Astrocyte (in vitro differentiated cells and primary cell): ENCODE measurements at places on chromosomes 2 and 18. TPM values are rescaled to one million over a fixed set of nuclear protein-coding genes. Genes with fewer than 3 reads are reported as not detected.

GRCh38 chr2:66041902-66042657, 392.8 kb upstream of the MEIS1 start:
- peak; percentile 8 for DNase-seq

DNA sequence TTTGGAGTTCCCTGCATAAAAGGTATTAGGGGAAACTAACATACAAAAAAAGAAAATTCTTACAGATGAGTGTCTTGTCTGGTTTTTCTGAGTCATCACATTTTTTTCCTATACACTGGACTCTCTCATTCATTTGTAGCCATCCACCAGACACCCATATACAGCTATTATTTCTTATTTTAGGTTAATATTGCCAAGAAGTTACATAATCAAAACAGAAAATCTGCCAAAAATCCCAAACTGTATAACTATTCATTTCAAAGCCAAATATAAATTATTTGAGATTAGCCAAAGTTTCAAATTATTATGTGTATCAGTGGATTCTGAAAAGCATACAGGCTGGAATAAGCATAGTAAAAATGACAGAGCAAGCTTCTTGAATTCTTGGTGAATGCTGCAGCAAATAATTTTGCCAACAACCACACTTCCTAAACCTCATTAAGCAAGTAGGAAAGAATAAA, 191.2 kb downstream of the NCKAP5 start:
- DNase-seq: peak; percentile 87

DNA sequence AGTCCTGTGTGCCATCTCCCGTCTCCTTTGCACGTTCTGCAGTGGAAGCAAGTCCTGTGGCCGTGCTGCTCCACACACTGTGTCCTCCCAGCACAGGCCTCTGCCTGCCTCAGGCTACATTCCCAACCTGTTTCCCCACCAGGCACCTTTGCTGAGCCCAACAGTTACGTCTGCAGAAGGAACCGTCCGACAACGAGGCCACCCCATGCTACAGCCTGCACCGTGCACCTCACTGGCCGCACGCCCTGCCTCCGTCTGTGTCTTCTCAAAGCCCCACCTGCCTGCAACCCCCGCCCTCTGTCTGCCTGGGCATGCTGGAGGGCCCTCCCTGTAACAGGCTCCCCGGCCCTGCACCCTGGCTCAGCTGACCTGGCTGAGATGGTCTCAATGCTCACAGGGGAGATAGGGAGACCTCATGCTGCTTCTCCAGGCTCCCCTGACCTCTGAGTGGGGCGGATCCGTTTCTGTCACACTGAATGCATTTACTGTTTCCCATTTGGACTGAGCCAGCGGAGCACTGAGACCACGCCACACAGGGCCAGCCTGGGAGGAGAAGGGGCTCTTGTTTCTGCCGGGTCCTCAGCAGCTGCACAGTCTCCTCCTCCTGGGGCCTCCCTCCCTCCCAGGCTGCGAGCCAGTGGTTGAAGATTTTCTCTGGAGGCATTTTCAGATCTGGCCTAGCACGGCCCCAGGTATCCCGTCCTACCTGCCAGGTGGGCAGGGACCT, 109.1 kb upstream of the OTOS start:
- DNase-seq: no peak

DNA sequence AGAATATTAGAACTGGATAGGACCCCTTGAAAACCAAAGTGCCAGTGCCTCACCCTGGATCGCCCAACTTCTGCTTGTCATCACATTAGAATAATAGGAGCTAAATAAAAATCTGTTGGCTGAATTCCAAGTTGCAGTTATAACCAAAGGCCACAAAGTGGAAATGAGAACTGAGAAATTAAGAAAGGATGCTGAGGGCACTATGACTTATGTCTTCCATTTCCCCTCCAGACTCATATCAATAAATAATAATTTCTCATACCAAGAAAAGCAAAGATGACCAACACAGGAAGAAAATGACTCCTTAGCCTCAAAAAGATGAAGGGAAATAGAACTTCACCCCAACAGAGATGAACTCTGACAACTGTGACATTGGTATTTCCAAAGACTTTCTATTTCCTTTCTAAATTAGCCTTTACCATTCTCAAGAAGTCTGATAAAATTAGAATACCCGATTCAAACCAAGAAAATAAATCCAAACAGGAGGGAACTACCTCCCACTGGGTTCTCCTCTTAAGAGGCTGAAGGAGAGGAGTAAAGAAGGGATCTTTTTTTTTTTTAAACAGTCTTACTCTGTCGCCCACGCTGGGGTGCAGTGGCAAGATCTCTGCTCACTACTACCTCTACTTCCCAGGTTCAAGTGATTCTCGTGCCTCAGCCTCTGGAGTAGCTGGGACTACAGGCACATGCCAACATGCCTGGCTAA, 46.5 kb upstream of the EPG5 start:
- DNase-seq: no peak

- peak; percentile 76 for DNase-seq
These were observed 445.6 kb downstream of the RND3 start for GRCh38 chr2:150041722-150042425.

- no peak for DNase-seq
These were observed 77.2 kb downstream of the ADD2 start for GRCh38 chr2:70690846-70691245.

- DNase-seq: no peak
These were observed 152.2 kb downstream of the INHBB start for GRCh38 chr2:120498121-120498520.

DNA sequence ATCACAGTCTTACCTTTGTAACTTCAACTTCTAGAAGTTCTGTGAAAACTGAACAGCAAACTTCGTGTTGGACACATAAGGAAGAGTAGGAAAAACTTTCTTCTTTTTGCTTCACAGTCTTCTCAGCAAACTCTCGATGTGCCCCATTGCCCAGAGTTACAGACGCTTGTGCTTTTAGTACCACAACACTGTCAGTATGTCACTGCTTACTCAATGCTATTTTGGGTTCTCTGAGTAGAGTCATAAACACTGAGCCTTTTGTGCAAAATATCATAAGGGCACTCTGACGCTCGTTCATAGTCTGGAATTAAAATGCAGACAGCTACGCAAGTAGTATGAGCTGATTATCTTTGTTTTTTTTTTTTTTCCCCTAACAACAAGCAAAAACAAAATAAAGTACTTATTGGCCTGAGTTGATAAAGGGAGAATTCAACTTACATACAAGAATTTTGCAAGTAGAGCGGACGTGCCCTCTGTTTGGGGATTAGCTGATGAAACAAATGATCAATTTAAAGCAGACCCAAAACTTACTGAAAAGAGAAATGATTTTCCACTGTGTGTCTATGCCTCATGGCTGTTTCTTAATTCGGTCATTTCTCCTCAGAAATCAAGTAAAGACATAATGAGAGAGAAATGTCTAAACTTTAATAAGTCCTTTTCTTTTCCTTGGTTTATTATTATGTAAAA, at the start of gene CDH19:
Gene CDH19 (minus strand): TSS at position 150 of the 687 bp plus-strand sequence. CDS start 31,886 bp downstream, outside the sequence.
- DNase-seq: no peak

GRCh38 chr2:152580714-152581113, 136.5 kb downstream of the PRPF40A start:
- no peak for DNase-seq

DNA sequence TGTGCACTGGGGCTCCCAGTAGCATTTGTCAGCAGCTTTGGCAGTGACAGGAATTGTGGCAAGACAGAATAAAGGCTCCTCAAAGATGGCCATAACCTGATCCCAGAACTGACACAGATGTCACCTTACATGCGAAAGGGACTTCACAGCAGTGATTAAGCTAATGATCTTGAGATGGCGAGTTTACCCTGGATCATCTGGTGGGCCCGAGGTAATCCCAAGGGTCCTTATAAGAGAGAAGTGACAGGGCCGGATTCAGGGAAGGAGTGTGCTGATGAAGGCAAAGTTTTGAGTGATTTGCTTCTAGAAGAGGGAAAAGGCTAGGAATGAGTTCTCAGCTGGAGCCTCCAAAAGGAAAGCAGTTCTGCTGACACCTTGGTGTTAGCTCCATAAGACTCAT, 333.9 kb downstream of the LPIN1 start:
- DNase-seq: no peak

- DNase-seq: no peak
These were observed 3.8 kb upstream of the FRZB start for GRCh38 chr2:182870227-182870626.

DNA sequence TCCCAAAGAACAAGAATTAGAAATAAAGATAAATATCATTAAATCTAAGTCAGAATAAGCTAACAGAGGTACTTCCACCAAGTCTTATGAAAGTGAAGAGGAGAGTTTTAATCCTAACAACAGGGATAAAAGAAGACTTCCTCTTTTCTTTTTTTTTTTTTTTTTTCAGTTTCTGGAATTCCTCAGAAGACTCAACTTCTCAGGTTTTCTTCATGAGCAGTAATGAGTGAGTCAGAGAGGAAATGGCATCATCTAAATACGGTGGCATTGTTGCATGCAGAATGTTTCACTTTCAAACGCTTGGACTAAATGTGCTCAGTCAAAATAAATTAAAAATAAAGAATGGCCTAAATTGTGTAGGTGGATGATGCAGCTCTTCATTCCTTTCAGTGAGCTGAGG, 45.6 kb upstream of the ARHGAP15 start:
- peak; percentile 84 for DNase-seq

GRCh38 chr2:150169237-150169629, 318.2 kb downstream of the RND3 start:
- DNase-seq: peak; percentile 64

DNA sequence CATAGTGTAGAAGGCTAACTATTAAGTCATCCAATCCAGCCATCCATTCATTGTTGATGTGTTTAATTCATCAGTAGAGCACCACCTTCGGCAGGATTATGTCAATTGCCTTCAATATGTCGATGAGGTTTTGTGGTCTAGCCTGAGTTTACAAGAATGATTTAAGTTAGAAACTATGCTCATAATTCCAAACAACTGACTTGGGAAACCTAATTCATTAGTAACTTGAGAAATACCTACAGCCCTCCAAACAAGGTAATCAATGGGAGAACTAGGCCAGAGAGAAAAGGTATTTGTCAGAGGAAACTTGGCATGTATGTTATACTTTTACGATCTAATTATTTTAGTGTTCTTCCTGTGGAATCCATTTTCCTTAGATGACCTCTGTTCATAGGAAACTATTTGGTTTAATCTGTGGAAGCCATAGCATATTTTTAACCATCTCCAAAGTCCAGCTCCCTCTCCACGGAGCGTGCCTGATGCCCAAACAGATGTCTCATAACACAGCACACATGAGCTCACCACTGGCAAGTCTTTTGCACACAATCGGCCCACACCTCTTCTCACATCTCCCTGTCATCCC, 148.5 kb downstream of the GFPT1 start:
- peak; percentile 82 for DNase-seq

- DNase-seq: no peak
These were observed 20.8 kb downstream of the LDLRAD4 start for GRCh38 chr18:13239171-13239956.

GRCh38 chr2:7607441-7608173, 690.4 kb downstream of the RNF144A start:
- DNase-seq: no peak

- no peak for DNase-seq
These were observed 679.0 kb upstream of the ACVR2A start for GRCh38 chr2:147165697-147166382.

GRCh38 chr2:160921386-160921964, 238.8 kb upstream of the TANK start:
- DNase-seq: no peak

DNA sequence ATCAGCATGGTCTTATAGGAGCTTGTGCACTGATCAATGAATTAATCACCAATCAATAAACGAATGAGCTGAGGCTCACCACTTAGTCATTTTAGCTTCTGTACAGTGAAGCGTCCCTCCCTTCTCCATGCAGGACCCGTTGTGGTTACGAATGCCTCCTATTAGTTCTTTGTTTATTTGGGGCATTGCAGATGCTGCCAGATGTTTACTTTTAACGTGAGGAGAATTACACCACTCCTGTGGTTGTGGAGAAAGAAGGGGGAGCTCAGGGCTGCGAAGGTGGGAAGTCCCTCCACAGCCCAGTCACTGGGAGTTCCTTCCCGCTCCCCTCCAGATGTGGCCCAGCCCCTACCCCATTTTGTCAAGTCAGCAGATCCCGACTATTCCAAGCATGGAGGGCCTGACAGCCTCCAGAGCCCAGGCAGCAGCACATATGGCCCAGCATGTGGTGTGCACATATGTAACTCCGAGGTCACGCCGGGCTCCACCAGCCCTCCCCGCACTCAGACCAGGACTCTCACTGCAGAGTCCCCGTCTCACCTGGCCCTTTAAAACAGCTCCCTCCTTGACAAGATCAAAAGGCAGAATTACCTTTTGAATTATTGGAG, 20.9 kb downstream of the PKDCC start:
- no peak for DNase-seq

GRCh38 chr2:25559148-25559547, 114.2 kb downstream of the DTNB start:
- DNase-seq: no peak

- peak; percentile 59 for DNase-seq
These were observed 5.6 kb downstream of the FOSL2 start for GRCh38 chr2:28398101-28398834.

DNA sequence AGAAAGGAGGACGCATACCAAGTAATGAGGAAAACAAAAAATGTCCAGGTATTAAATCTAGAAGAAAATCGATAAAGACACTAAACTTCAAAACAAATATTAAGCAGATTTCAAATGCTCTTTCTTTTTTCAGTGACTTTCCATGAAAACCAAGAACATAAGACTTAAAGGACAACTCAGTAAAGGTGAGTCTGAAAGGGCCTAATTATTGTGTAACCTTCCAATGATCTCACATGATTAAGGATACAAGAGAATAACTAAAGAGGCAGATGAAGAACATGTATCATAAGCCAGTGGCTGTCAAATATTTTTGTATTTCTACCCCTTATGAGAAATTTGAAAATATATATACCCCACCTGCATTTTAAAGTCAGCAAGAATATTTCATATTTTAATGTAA, 30.7 kb downstream of the MBD2 start:
- no peak for DNase-seq

DNA sequence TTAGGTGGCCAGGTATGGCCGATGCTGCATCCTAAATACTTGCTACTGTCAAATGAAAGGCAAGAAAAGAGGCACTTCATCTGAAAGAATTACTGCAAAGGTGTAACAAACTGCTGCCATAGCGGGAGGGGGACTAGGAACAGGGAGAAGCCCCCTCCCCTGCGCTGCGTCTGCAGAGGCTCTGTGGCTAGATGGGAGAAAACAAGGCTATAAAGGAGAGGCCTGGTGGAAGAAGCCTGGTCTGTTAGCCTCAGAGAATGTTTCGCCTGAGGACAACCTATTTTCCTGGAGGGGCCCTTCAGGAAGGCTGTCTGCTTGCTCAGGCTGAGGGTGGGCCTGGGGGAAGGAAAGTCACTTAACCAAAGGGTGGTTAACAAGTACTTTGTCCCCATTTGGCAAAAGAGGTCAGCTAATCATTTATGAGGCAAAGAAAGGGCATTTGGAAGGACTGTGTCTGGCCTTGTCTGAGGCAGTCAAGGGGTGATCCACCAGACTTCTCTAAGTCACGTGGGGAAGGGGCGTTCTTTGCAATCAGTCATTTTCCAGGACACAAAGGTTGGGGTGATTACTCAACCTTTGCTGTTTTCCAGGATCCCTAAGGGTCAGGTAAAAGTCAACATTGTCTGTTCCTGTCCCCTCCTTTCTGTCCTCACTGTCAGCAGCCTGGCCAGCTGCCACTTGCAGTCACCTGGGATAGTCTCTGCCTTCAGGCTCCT, 103.0 kb upstream of the TMEM200C start:
- no peak for DNase-seq

XPO1 gene
- total RNA-seq: 119 and 128 TPM in 2 replicates

TWSG1 gene
- total RNA-seq: 44.7 and 48.4 TPM in 2 replicates

ARHGAP28 gene
- 15.5 and 16.6 TPM in 2 replicates for total RNA-seq

OR6B2 gene
- not detected in 2 replicates for total RNA-seq

SPOPL gene
- total RNA-seq: 22.6 and 23.2 TPM in 2 replicates

TEX44 gene
- total RNA-seq: not detected in 2 replicates

NT5C1B gene
- not detected in 2 replicates for total RNA-seq

TOGARAM2 gene
- 0.38 and 0.73 TPM in 2 replicates for total RNA-seq

RETREG2 gene
- 54.8 and 55.2 TPM in 2 replicates for total RNA-seq

TNFAIP6 gene
- 0.75 and 1.4 TPM in 2 replicates for total RNA-seq

SNTG2 gene
- 1.9 TPM in 2 replicates for total RNA-seq

FBXO36 gene
- total RNA-seq: 1.9 and 2.8 TPM in 2 replicates
